ENCODE measurements at places on chromosomes 3 and 15.
A peak's percentile ranks its signal among the peaks of the same experiment; 100 is the strongest.

GRCh38 chr15:31439328-31439727 is 112.7 kb downstream of the KLF13 start:
- no peak for DNase-seq

DNA sequence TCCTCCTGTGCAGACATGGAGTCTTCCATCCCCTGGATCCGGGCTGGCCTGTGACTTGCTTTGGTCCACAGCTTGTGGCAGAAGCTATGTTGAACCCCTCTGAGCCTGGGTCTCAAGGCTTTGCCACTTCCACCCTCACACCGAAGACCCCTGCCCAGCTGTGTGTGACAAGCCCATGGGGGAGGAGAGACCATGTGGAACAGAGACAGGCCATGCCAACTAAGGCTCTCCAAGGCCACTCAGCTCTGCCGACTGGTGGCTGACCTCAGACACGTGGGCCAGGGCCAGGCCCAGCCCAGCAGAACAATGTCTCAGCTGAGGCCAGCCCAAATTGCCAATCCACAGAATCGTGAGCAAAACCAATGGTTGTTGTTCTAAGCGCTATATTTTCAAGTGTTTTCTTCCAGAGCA is 16.4 kb upstream of the CFAP100 start:
- DNase-seq, result no peak

DNA sequence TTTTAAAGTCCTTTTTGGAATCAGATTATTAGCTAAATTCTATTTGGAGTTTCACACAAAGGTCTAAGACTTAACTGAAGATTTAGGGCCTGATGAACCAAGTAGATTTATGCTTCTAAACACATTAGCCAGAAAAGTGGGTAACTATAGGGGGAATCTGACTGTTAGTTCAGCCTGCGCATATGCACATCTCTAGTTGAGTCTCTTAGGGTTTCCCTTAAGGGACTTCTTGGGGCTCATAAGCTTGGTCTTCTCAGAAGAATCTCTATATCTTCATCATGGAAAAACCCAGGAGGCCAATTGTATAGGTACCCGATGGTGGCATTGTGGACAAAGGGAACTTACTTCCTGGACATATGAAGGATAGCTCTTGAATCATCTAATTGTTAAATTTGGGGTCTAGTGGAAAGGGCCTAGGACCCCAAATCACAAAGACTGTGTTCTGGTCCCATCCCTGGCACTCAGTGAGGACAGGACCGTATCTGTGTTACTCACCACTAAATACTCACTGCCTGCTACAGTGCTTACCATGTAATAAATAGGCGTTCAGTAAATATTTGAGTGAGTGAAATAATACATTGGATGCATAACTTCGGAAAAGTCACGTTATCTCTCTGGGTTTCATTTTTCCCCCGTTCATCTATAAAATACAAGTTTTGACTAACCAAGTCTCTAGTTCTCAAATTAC is 17.0 kb downstream of the SELENOT start:
- no peak for DNase-seq

GRCh38 chr15:99605490-99605931 is 39.7 kb downstream of the MEF2A start:
- no peak for DNase-seq

DNA sequence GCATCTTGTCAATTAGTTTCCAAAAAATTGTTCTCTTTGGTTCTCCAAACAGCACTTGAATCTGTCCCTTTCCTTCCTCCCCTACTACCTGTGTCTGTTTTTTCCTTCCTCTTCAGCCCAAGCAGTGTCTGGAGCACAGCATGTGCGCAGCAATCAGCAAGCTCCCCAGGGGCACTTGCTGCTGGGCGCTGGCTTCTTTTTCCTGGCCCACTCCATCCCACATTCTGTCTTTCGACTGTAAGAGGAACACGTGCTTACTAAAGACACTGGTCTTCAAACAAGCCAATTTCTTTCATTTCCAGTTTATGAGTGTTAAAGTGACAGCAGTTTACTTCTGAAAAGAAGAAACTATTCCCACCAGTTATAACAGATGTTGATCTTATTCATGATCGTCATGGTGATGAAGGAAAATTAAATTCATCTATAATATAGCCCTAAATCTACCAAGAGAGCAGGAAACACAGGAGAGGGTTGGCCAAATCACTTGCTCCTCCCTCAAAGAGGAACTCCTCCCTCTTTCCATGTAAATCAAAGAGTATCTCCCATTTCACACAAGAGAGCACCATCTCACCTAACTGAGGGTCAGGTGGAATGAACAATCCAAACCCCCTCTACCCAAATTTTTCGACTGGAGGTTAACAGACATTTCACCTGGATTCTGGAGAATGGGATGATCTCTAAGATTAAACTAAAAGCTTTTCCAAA is 115.4 kb downstream of the IGF2BP2 start:
- DNase-seq, result no peak

- no peak for DNase-seq
Observed at GRCh38 chr15:71449956-71450355, 334.7 kb downstream of the THSD4 start.

DNA sequence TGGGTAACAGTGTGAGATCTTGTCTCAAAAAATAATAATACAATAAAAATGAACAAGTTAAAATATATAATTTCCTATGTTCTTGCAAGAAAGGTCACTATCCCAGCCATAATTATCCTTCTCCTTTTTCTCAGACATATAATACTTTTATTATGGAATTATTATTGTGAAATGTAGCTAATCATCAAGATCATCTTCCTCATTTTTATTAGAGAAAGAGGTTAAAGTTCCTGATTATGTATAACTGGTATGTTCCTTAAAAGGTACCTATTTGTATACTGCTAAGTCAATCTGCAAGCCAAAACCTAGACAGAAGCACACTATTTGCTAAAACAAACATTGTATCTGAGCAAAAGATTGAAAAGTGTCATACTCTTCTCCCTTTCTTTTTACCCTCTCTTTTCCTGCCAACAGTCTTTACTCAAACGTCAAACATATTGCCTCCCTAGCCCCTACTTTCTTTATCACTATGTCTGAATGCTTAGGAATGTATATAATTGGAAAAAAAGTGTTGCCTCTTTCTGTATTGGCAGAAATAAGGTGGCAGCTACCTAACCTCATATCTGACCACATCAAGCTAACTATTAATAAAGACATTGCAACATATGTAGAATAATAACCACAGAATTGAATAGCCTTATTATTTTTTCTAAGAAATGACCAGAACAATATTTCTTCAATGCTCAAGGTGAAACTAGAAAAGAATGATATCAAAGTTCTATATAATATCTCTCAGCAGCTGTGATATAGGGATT is 18.5 kb downstream of the SEC11A start:
- DNase-seq, result no peak

GRCh38 chr3:88433568-88433967 is 283.8 kb downstream of the C3orf38 start:
- DNase-seq, result no peak

- DNase-seq, result no peak
Observed at GRCh38 chr15:70558406-70559264, 204.7 kb downstream of the UACA start.

DNA sequence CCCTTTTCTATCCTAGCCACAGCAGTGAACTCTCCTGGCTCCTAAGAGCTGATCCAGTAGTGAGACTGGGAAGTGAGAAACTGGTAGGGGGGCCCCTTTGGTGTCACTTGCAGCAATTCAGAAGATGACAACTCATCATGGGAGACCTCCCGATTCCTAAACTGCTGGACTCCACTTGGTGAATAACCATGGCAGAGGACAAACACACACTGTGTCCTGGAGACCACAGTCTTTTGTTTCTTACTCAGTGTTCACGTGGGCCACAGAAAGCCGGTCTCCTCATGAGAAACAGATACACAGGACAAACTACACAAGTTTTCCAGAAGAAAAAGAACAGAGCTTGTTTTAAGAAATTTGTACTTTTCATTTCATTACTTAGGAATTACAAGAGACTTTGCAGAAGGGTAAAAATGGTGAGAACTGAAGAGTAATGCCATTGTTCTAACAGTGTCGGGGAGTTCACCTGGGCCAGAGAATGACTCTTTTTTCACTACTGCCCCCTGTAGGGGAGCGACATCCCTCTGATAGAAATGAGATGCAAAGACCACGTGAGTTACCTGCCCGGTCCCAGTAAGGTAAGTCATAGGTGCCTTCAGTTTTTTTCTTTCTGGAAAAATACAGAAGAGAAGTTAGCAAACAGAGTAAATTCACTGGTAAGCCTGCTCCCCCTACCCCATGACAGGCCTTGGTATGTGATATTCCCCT is 38.1 kb downstream of the ST3GAL6 start:
- no peak for DNase-seq

GRCh38 chr3:138890555-138891187 is 55.9 kb upstream of the PIK3CB start:
- no peak for DNase-seq

- no peak for DNase-seq
Observed at GRCh38 chr15:61857169-61857829, 202.9 kb downstream of the VPS13C start.

DNA sequence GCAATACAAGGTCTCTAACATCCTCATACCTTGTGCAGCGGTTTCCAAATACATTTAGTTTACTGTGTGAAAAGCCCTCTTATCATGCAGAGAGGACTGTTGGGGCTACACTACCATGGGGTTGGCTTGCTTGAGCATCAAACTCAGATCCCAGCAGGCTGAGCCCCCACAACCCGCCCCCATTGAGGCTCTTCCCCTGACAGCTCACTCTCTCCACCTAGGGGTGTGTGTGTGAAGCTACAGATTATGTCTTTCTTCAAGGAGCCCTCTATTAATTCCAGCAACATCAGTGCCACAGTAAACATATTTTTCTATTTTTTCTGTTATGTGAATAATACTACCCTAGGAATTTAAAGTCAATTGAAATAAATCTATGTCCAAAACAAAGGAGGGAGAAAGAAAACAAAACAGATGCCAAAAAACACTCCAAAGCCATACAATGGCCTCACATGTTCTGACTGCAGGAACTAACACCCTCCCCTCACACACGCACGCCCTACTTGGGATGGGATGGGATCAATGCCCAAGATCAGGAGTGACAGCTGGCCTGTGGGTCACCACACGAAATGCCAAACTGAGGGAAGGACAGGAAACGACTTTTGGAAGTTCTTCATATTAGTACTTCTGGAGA is 14.7 kb downstream of the TM4SF4 start:
- DNase-seq, result no peak

- DNase-seq, result no peak
Observed at GRCh38 chr3:2790266-2790815, 319.8 kb downstream of the IL5RA start.

GRCh38 chr15:90031231-90031791 is 30.2 kb downstream of the ZNF710 start:
- no peak for DNase-seq

DNA sequence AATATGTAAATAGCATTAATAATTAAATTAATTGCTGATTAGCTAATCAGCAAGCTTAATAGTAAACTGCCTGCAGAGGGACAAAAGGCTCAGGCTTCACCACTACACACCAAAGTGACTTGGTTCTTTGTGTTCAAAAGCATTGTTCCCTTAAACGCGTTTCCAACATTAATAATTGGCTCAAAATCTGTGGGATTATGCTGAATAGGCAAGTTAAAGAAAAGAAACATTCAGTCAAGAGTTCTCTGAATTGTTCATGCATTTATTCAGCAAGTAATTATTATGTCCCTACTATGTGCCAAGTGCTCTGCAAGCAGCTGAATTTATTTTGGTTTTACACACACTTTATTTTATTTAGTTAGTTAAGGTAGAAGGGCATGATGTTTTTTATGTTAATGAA is 558.5 kb upstream of the ARRDC4 start:
- DNase-seq, result no peak

- DNase-seq, result peak; percentile 54
Observed at GRCh38 chr15:60363087-60363549, 34.7 kb downstream of the ANXA2 start.

GRCh38 chr15:29936353-29937049 is 114.2 kb upstream of the TJP1 start:
- DNase-seq, result no peak

GRCh38 chr3:175357758-175358157 is 498.6 kb downstream of the NAALADL2 start:
- no peak for DNase-seq

DNA sequence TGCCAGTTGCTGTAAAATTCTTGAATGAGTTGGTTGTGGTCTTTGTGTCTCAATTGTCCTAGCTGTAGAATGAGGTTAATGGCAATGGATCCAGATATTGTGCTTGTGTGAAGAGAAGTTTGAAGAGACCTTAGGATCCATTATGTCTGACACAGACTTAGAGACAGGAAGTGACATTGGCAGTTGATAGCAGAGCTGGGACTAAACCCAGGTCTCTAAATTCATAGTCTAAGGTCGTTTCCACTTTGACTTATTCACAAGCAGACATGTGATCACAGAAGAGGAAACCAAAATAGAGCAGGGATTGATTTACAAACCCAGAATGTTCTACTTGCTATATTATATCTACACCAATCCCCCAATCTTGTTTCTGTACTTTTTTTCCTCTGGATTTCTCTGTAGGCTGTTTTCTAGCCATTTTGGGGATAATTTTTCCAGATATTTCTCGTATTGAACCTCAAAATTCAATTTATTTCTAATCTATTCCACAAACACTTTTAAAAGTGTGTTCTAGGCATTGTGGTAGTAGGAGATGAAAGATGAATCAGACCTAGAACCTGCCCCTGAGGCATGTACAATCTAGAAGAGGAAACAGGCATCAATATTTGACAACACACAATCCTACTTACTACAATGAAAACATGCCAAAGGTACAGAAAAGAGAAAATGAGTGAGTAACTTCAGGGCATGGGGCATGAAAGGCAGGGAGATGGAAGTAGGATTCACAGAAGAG is 123.3 kb downstream of the NFKBIZ start:
- no peak for DNase-seq

- no peak for DNase-seq
Observed at GRCh38 chr15:29873947-29874411, 51.7 kb upstream of the TJP1 start.

DNA sequence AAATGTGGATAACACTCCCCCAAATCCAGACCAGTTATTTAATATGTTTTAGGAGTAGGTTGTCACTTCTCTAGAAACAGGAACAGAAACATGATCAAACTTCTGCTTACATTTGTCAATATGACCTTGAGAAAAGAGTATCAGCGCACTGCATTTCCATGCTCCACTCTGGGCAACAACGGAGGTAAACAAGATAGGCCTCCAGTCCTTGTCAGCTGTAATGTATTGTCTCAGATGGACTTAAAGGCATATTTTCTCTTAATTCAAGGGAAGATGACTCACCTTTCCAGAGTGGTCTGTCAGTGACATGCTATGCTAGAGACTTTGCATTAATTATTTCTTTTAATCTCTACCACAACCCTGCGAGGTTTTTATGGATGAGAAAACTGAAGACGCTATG is 51.6 kb upstream of the TCF12 start:
- no peak for DNase-seq

- no peak for DNase-seq
Observed at GRCh38 chr15:58437531-58438105, 5.8 kb downstream of the LIPC start.

Data from right kidney (tissue), 9 donors.